HFFc6 (cell line): ENCODE measurements at places on chromosomes 12 and 14. TPM values are rescaled to one million over a fixed set of nuclear protein-coding genes. Genes with fewer than 3 reads are reported as not detected.

GRCh38 chr12:49787672-49788071 is 40.5 kb downstream of the NCKAP5L start:
- H3K27me3 ChIP-seq: peaks cover 14% of the 10 kb centered on the region
- DNase-seq: no peak
- H3K4me3 ChIP-seq: no peak overlapping the region
- no peak overlapping the region for H3K27ac ChIP-seq

- no peak overlapping the region for H3K4me3 ChIP-seq
- peaks cover 11% of the 10 kb centered on the region for H3K27me3 ChIP-seq
- H3K4me1 ChIP-seq: no peaks in the 10 kb centered on the region
- no peak overlapping the region for H3K27ac ChIP-seq
Observed at GRCh38 chr14:76514213-76514998, 138.5 kb downstream of the ESRRB start.

GRCh38 chr12:79115743-79116142 is 251.2 kb downstream of the SYT1 start:
- no peaks in the 10 kb centered on the region for H3K4me1 ChIP-seq
- DNase-seq: no peak
- H3K4me3 ChIP-seq: no peak overlapping the region
- no peaks in the 10 kb centered on the region for H3K36me3 ChIP-seq
- no peak overlapping the region for H3K27ac ChIP-seq
- H3K27me3 ChIP-seq: no peaks in the 10 kb centered on the region

The KRT71 gene
- total RNA-seq: not detected in 3 replicates
